Naive thymus-derived CD8-positive, alpha-beta T cell (primary cell): ENCODE measurements at places on chromosomes 6 and 20. TPM values are rescaled to one million over a fixed set of nuclear protein-coding genes. Genes with fewer than 3 reads are reported as not detected.

DNA sequence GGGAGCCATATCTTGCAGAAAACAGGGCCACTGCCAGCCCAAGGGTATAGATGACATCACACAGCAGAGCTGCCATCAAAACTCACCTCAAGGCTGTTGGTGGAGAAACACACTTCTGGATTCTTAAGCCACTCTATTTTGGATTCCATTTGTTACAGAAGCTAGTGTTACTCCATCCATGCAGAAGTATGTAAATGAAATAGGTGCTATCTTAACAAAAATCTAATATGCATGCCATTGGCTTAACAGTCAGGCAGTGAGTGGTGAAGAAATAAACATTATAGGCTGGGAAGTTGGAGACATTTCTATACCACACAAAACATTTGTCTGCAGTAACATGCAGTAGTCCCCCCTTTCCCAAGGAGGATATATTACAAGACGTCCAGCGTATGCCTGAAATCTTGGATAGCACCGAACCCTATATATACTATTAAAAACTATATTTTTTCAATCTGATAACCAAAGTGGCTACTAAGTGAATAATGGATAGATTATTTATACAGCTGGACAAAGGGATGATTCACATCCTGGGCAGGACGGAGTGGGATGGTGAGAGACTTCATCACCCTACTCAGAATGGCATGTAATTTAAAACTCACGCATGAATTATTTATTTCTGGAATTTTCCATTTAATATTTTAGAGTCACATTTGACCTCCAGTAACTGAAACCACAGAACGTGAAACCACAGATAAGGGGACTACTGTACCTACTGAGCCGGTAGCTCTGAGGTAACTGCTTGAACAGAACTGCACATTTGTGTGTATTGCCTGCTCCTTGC is 160.0 kb upstream of the PLN start:
- DNase-seq: no peak

GRCh38 chr6:67362976-67363375 is 1272.1 kb upstream of the ADGRB3 start:
- DNase-seq: no peak

GRCh38 chr6:28896505-28897368 is 27.0 kb downstream of the TRIM27 start:
- no peak for DNase-seq

Gene OOEP
- total RNA-seq: not detected

DNA sequence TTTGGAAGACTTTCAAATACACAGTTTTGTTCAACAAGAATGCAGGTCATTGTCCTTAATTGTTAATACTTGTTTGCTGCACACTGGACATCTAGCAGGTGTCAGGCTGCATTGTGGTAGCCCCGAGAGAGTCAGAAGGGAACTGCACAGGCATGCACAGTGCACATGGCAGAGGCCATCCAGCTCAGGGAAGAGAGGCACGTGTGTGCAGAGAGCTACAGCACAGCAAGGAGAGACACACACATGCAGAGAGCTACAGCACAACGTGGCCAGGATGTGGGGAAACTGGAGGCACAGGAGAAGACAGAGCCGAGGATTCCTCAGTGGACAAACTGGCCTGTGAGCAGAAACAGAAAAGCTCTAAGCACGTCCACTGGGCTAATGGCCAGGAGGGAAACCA is 272.0 kb downstream of the SMOC2 start:
- no peak for DNase-seq

Gene PRSS35
- total RNA-seq: not detected

- no peak for DNase-seq
Measured at GRCh38 chr6:43570876-43571441, 4.9 kb downstream of the XPO5 start.

Gene MATN4
- not detected for total RNA-seq

GRCh38 chr6:164072240-164072666 is 657.7 kb downstream of the QKI start:
- no peak for DNase-seq

Gene ACSS1
- 57.8 TPM for total RNA-seq

Gene OR2B6
- total RNA-seq: not detected

- no peak for DNase-seq
Measured at GRCh38 chr6:22770054-22770453, 200.7 kb downstream of the HDGFL1 start.

DNA sequence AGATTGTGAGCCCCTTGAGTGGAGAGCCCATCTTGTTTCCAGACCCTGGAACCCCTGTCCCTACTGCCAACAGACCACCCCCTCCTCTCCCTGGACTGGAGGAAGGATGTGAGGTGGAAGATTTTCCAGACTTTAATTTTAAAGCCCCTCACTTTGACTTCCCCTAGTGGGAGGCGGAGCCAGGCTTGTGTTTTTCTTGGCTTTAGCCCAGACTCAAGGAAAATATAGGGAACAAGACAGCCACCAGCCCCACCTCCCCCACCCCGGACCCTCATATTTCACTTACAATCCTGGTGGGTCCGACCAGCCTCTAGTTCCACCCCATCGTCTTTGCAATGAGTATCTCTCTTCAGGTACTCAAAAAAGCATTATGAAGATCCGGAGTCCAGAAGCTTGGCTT is 40.8 kb downstream of the NCR2 start:
- no peak for DNase-seq

- no peak for DNase-seq
Measured at GRCh38 chr6:13488015-13488895, 855 bp upstream of the GFOD1 start.

Gene COL9A3
- total RNA-seq: 1.2 TPM

Gene CD83
- 10.4 TPM for total RNA-seq

- DNase-seq: no peak
Measured at GRCh38 chr6:21200134-21200870, 393.2 kb upstream of the SOX4 start.

Gene SOX18
- not detected for total RNA-seq

DNA sequence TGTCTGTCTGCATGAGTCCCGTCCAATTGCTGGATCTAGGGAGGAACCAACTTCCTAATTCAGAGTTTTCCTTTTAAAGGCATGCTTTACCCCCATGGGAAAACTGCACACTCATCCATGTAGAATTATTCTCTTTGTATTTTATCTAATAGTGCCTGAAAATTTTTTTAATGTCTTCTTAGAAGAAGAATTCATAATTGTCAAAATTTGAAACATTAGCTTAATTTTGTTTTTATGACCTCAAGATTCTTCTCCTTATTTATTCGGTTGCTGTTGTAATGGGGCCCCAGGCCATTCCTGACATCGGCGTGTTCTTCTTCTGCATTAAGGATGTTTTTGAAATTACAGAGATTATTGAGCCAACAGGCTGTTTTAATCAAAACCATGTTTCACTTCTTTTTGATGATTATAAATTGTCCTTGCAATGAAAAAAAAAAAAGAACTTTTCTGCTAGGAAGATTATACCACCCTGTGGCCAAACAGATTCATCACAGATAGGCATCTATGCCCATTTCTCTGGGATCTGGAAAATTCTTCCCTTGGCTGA is 100.3 kb downstream of the ZNF217 start:
- DNase-seq: no peak

DNA sequence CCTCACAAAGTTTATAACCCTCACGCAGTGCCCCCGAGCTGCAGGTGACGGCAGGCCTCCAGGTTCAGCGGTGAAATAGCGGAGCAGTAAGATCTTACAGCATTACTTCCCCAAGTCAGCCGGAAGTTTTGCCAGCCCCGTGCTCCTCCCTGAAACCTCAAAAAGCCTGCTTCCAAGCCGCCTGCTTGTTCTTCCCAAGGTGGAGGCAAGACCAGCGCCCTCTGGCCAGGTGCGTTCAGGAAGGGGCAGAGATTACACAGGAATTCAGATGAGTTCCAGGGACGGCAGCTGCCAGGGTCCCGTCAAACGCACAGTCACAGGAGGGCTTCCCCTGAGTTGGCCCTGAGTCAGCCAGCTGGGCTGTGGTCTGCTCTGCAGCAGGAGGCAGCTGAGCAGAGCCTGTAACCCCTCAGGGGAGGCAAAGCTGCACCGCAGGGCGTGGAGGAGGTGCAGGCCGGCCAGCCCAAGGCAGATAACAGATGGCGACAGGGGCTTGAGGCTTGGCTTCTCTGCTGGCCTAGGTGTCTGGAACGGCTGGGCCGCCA is 124.1 kb upstream of the RPS6KA2 start:
- no peak for DNase-seq

Gene HTR1B
- not detected for total RNA-seq

DNA sequence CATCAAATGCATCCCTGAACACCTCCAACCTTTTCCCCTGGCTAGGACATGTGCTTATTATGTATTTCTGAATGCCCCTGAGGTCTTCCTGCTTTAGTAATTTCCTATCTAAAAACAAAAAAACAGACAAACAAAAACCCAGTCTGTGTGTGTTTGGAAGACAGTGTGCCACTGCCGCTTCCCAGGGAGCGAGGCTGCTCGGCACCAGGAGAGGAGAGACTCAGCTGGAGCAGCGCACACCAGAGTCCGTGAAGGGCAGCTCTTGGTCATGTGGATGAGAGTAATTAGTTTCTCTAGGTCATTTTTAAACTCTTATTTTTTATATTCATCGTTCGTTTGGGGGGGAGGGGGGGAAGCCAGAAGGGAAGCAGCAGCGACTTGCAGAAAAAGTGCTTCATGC is 10.0 kb upstream of the ANKRD60 start:
- no peak for DNase-seq

Gene SIRPD
- total RNA-seq: 0.39 TPM

- no peak for DNase-seq
Measured at GRCh38 chr6:134223796-134224420, 94.0 kb downstream of the SGK1 start.

- DNase-seq: no peak
Measured at GRCh38 chr6:44034931-44035345, 92.3 kb downstream of the MRPL14 start.

- DNase-seq: no peak
Measured at GRCh38 chr6:163538331-163538730, 123.8 kb downstream of the QKI start.

DNA sequence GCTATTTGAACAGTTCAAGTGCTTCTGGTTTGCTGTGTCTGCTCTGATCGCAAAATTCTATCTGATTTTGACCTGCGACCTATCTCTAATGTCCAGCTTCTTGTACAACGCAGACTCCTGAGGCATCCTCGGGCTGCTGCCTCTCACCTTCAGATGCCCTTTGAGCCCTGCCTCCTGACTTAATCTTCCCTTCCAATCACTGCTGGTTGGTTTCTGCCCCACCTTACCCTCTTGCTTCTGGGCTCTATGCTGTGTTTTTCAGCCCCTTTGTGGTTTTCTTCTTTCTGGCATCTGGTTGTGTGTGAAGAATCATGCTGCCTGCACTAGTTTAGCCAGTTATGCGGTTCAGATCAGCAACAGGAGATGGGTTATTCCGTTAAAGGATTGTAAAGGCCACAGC is 131.2 kb upstream of the THEMIS start:
- DNase-seq: peak; percentile 4

GRCh38 chr6:78231002-78231401 is 578.2 kb downstream of the MEI4 start:
- no peak for DNase-seq

Gene FRK
- 0.08 TPM for total RNA-seq

GRCh38 chr6:36050305-36050704 is 22.7 kb downstream of the MAPK14 start:
- DNase-seq: no peak

GRCh38 chr6:12749531-12750379 is 33.2 kb downstream of the PHACTR1 start:
- no peak for DNase-seq

Gene KHDRBS2
- 0.26 TPM for total RNA-seq

- no peak for DNase-seq
Measured at GRCh38 chr20:9031991-9032390, 36.9 kb upstream of the PLCB4 start.

Gene ZNF831
- 29.9 TPM for total RNA-seq

GRCh38 chr20:44759595-44759994 is 13.9 kb downstream of the KCNK15 start:
- DNase-seq: no peak

DNA sequence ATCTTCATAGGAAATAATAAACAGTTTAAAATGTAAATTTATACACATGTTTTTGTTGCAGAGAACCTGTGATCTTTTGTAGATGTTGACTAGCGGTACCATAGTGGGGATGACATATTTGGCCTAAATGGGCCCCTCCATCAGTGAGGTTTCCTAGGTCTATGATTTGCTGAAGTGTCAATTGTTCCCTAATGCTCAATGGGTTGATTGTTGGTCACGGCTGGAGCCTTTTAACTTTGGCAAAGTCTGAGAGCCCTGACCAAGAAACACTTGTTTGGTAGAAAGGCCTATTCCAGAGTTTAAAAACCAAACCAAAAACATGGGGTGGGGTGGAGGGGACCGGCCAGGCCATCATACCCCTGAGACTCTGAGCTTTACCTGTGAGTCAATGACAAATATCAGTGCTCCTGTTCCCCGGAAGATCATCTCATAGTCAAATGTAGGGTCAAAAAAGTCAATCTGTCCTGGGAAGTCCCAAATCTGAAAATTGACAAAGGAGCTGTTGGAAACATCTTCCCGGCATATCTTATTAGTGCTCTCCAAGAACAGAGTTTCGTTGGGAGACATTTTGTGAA is 25.1 kb downstream of the RRAGD start:
- DNase-seq: no peak

GRCh38 chr6:6409397-6410030 is 89.1 kb upstream of the F13A1 start:
- DNase-seq: no peak

- DNase-seq: no peak
Measured at GRCh38 chr20:51444467-51444866, 98.1 kb downstream of the NFATC2 start.

Gene LY6G5B
- 44.1 TPM for total RNA-seq

DNA sequence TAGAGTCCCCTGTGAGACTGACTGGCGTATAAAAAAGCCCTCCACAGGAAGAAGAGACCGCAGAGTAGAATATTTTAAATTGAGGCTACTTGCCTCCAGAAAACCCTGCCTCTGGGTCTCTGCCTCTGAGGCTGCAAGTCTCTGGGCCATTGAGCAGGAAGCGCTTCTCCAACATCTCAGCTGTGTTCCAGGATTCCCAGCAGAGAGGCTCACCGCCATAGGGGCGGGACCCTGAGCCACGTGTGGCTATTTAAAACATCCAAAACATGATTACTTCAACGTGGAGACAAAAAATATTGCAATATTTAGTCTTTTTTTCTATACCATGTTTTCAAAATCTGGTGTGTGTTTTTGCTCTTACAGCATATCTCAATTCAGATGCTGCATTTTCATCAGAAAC is 59.4 kb downstream of the GNAS-AS1 start:
- DNase-seq: no peak

- DNase-seq: no peak
Measured at GRCh38 chr6:19135706-19136105, 701.5 kb upstream of the ID4 start.

DNA sequence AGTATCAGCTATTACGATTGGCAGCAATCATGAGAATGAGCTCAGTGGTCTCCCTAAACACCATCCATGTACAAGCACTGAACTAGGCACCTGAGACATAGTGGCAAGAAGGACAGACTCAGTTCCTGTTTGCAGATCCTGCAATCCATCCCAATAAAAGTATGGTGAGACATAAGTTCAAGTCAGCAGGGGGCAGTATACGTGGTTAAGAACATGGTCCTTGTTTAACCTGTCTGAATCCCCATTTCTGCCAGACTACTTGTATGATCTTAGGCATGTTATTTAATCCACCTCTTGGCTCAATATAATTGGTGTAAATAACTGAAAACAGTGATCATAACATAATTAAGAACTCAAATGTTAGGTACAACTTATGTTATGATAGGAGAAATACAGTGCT is 33.2 kb upstream of the PNISR start:
- no peak for DNase-seq
